ENCODE measurements at places on chromosomes 12 and 14. TPM values are rescaled to one million over a fixed set of nuclear protein-coding genes. Genes with fewer than 3 reads are reported as not detected.

Gene CCNK
- 48.2 TPM for total RNA-seq

Gene KRT83
- 5.3 TPM for total RNA-seq

Gene TMCC3
- total RNA-seq: 0.99 TPM

Gene PTHLH
- 14.2 TPM for total RNA-seq

Gene SIX6
- total RNA-seq: not detected

Gene TAS2R13
- total RNA-seq: not detected

Gene HSPA2
- total RNA-seq: 30.7 TPM
